ENCODE measurements at places on chromosomes 1 and 21. TPM values are rescaled to one million over a fixed set of nuclear protein-coding genes. Genes with fewer than 3 reads are reported as not detected.
A peak's percentile ranks its signal among the peaks of the same experiment; 100 is the strongest.

The WDR77 gene
- total RNA-seq = 33.9 TPM

DNA sequence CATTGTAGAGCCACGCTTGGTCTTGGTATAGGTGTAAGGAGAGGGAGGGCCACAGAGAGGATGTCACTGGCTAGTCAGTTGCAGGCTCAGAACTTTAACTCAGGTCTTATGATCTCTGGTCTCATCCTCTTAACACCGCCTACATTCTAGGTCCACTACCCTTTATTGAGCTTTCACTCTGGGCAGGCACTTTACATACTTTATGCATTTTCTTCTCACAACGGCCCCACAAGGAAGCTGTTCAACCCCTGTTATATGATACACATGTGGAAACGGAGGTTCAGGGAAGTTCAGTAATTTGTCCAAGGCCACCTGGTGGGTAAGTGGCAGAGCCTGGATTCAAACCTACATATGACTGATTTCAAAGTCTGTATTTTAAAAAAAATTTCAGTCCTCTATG is 25.3 kb upstream of the RCAN3 start:
- no peak for DNase-seq

DNA sequence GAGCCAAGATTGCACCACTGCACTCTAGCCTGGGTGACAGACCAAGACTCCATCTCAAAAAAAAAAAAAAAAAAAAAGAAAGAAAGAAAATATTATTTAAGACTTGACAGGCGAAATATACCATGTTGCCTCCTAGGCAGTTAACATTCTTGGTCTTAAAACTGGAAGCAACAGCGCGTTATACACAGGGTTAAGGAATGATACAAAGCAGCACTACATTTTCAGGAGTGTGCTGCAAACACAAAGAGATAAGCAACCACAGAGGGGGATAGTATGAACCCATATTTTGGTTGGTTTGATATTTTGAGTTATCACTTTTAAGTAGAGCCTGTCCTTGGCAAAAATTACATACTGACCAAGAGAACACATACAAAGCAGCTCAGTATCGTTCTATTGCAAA is 25.1 kb downstream of the USP24 start:
- DNase-seq = no peak

- DNase-seq = no peak
Observed at GRCh38 chr21:35692311-35692710, 368.0 kb downstream of the SETD4 start.

The CFAP141 gene
- total RNA-seq = not detected

DNA sequence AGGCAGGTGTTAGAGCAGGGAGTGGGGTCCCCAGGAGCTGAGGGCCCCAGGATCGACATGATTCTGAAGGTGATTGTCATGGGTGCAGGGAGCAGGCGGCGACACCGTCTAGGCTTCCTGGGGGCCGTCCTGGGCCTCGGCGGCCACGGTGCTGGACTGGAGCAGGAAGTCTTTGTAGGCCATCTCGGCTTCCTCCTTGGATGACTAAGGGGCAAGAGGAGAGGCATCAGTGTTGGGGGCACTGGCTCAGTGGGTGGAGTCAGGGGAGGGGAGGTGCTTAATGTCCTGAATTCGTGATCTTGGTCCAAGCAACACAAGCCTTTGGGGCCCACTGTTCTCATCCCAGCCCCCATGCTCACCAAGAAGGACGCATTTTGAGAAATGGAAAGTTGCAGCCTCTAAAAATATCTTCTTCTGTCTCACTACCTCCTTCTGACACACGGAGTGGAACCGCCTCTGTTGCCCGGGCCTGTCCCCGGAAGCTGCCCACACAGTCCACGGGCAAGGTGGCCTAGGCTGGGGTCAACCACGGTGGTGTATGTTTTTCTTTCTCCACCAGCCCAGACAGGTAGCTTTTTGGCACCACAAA is 8.6 kb upstream of the FCMR start:
- no peak for DNase-seq

DNA sequence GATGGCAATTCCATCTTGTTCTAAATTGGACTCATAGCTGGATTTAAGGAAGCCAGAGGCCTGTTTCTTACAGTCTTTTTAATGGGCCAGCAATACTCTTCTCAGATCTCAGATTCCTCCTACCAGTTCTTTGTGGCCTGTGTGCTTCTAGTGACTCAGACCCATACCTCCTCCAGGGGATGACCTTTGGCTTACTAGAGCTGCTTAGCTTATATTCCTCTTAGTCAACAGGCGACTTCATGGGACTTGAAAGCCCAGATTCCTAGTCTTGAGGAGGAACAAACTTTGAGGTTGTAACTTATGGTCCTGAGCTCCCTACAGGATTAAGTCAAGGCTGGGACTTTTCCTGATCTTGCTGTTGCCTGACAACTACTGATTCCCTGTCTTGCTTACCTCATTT is 12.4 kb upstream of the PAPPA2 start:
- DNase-seq = no peak

- DNase-seq = peak; percentile 58
Observed at GRCh38 chr1:169049258-169049938, 57.1 kb upstream of the ATP1B1 start.

The TTC22 gene
- 1.4 TPM for total RNA-seq

The OR2T35 gene
- not detected for total RNA-seq

The ZBED6 gene
- total RNA-seq = 47.7 TPM
